ENCODE measurements at places on chromosomes 2 and 18.

DNA sequence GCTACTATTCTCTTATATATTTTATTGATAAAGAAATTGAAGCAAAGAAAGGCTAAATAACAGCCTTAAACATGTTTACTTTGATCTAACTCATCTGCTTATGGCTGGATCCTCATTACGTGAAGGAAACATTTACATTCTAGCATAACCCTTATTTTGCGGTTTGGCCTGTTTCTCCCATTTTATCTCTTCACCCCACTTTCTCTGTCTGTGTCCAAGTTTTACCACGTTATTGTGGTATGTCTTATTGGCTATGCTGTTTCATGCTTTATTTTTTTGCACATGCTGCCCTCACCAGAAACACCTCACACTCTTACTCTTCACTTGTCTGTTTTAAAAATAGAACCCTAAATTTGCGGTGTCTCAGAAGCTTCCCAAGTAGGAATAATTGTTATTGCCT is 78.5 kb downstream of the RPIA start:
- DNase-seq, result no peak

GRCh38 chr2:37180006-37180639 is 8.3 kb downstream of the SULT6B1 start:
- peak; percentile 34 for DNase-seq

DNA sequence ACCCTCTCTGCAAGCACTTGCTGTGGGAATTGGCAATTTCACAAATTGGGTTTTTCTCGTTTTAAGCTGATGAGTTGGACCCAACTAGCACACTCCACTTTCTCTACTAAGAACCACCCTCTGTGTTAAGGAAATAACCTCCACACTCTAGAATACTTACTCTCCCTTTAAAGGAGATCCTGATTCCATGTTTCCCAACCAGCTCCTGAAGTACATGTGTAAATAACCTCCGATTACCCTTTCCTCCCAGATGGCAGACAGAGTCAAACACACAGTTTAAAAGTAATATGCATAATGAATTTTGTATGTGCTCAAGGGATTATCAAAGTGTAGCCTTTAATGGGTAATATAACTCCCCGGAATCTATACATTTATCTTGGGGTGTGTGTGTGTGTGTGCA is 171.3 kb upstream of the OSR1 start:
- DNase-seq, result no peak

GRCh38 chr2:77977471-77978063 is 455.4 kb upstream of the LRRTM4 start:
- no peak for DNase-seq

DNA sequence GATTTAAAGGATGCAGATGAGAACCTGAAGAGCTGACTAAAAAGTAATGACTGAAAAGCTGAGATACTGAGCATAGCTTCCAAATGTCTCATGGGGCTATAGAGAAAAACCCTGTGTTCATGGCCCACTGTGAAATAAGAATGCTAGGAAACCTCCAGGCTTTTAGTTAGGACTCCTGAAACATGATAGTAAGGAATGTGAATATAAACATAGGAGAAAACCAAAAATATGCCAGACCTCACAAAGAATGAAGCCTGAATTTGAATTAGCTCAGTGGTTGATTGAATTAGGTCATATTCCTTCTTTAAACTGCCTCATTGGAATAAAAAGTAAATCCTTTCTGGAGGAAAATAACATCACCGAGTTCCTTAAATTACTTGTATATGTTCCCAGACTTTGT is 194.5 kb upstream of the NXPH2 start:
- DNase-seq, result no peak

DNA sequence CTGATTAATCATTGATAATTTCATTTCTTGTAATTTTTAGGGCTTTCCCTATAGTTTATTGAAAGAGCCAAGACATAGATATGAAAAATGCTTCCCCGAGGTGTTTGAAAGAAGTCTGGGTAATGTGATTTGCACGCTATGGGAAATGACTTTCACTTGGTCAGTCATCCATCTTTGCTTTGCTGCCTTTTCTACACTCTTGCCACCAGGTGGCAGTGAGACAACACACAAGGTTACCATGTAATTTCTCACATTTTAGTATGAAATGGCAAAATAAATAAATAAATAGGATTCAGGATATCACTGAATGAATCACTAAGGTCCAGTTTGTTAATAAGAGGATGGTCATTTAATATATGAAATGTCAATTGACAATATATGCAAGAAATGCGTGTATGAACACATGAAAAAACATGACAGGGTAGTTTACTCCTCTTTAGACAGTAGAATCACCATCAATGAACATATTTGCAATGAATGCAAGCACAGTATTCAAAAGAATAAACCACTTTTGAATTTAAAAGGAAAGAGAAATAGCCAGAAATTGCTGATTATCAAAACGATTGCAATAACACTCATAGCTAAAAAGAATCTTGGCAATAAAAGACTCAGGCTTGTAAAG is 52.2 kb upstream of the KCNH7 start:
- peak; percentile 50 for DNase-seq

GRCh38 chr18:78720456-78721237 is 259.0 kb upstream of the SALL3 start:
- no peak for DNase-seq

DNA sequence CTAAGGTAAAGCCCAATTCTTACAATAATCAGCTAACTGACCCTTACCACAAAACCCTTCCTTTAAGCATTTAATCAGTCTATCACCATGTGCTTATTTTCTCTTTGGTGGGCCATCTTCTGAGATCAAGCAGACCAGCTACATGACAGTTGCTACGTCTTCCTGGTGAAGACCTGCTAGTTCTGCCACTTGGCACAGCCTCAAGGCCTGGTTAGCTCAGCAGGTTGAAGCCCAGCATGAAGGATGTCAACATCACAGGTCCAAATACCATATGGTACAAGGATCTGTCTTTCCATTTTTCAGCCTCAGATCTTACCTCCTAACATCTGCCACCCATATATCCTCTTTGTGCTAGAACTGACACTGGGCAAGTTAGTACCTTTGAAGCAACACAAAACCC is 636.9 kb downstream of the LRP1B start:
- no peak for DNase-seq

GRCh38 chr18:55506074-55506473 is 81.9 kb downstream of the TCF4 start:
- no peak for DNase-seq

DNA sequence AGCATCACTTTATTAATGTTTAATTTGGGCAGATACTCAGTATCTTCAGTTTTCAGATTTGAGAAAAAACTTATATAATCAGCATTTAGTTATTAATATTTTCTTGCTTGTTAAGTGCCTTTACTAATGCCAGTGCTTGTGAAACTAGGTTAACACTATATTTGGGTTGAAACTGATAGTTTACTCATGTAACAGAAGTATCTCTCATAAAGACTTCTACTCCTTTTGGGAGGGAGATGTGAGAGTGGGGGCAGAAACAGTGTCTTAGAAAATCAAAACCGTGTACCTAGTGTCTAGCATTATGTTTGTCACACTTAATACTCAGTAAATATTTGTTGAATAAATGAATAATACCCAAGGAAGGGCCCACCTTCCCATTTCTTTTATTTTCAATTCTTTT is 129.5 kb downstream of the MSTN start:
- DNase-seq, result no peak

GRCh38 chr2:238730001-238730669 is 117.8 kb upstream of the TWIST2 start:
- no peak for DNase-seq

- peak; percentile 15 for DNase-seq
Observed at GRCh38 chr18:64017870-64018269, 48.0 kb downstream of the SERPINB8 start.

- DNase-seq, result peak; percentile 38
Observed at GRCh38 chr2:20781656-20782265, 41.1 kb downstream of the LDAH start.

DNA sequence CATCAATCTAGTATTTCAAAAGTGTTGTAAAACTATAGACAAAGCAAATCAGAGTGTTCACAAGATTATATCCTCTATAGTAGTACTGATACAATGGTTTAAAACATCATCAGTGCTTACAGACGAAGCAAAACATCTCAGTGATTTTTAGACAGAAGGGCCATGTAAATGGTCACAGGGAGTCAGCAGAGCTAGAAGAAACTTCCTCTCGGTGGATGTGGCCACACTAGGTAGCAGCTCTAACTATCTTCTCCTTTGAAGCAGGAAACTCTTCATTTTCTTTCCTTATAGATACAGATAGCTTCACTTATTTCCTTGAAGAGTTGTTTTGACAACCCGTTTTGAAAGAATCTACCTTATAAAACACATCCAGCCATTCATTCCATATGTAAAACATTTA is 80.4 kb upstream of the CD226 start:
- DNase-seq, result no peak

- DNase-seq, result no peak
Observed at GRCh38 chr2:140604096-140604495, 1526.7 kb downstream of the LRP1B start.

DNA sequence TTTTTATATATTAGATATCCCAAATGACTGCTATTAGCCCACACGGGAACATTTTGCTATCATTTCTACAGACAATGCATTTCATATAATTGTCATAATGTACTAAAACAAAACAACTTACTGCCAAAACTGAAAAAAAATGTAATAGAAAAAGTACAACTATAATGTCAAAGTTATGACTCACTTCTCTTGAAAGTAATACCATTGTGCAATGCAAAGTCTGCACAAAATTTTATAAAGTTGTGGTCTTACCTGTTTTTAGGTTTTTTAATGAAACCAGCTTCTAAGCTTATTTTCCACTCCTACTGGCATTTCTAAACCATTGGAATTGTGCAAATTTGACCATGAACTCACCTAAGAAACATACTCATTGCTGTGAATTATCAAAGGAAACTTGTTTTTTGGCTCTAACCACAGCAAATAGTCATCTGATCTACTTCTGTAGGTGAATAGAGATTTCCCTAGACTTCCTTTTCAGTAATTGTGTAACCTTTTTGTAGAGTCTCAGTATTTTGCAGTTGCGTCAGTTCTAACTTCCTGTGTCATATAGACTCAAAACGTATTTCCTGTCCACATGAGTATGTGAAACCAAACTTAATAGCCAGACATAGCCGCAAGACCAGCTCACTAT is 31.9 kb upstream of the TFPI start:
- peak; percentile 56 for DNase-seq
